ENCODE measurements at places on chromosomes 5 and 9.
A peak's percentile ranks its signal among the peaks of the same experiment; 100 is the strongest.

GRCh38 chr5:131495536-131496399 is 139.3 kb downstream of the RAPGEF6 start:
- no peak for DNase-seq

- no peak for DNase-seq
These were observed 24.9 kb downstream of the CNOT6 start for GRCh38 chr5:180519098-180519497.

GRCh38 chr5:51278539-51278938 is 104.7 kb upstream of the ISL1 start:
- DNase-seq = no peak

DNA sequence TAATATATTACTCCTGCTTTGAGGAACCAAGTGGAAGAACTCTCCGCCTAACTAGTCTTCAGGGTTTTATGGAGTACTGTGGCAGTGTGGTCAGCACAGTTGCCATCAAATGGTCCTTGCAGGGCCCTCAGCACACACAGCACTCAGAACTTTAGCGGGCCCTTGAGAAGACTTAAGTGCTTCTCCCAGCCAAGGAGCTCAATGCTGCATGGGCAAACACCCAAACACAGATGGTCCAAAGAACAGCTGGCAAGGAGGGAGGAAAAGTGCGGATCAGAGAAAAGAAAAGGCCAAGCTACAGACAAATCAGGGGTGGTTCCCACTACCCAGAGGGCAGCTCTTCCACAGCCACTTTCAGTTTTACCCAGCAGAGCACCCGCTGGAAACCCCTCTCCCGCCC is 98.6 kb downstream of the SPOCK1 start:
- no peak for DNase-seq

DNA sequence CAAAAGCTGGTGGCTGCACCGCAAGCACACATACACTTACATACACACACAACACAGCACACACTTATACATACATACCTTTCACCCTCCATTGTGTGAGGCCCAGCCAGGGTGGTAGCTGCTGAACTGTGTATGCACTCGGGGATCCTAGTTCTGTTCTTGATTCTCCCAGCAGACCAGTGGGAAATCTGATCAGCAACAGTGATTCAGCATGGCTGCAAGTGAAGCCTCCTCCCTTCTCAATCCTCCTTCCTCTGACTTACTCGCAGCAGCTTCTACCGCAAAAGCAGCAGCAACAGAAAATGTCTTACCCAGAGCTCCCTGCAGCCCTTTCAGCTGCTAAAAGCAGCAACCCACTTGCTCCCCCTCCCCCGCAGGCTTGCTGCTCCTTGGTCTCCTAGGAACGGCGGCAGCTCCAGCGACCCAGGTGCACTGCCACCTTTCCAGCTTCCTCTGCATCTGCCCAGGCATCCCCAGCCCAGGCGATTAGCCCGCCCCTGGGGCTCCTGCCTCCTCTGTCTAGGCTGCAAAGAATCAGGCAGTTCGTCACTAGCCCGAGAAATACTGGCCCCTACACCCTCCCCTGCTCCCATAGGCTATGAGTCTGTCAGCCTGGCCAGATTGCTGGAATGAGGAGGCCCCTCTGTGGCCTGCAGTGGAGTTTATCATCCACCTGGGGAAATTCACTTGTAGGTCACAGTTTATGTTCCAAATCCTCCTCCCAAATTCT is at the start of gene KLHL3:
Gene KLHL3, minus strand, starts transcription at position 535 of the 730 bp plus-strand sequence. Its CDS starts 443 bp downstream, at position 92.
- DNase-seq = no peak

- no peak for DNase-seq
These were observed 130.5 kb upstream of the HAND1 start for GRCh38 chr5:154608531-154609011.

GRCh38 chr9:109538346-109538745 is 40.2 kb upstream of the PTPN3 start:
- no peak for DNase-seq

DNA sequence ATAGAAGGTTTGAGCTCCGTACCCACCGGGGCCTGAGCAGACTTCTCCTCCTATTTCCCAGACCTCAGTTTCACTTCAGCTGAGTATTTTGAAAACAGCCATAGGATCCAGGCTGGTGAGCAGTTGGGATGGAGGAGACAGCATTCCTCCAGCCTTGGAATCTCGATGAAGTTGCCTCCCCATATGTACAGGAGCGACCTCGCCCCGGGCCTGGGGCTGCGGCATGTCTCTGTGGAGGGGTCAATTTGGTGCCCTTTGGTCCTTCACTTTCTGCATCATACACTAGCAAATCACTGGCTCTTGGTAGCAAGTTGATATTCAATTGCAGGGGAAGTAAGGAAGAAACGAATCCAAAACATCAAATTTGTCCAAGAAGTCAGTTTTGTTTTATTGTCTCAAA is 402.0 kb upstream of the IRX4 start:
- no peak for DNase-seq

- DNase-seq = peak; percentile 47
These were observed 2.9 kb downstream of the NR4A3 start for GRCh38 chr9:99824378-99825171.

GRCh38 chr5:179417696-179418095 is 72.4 kb upstream of the ADAMTS2 start:
- no peak for DNase-seq

DNA sequence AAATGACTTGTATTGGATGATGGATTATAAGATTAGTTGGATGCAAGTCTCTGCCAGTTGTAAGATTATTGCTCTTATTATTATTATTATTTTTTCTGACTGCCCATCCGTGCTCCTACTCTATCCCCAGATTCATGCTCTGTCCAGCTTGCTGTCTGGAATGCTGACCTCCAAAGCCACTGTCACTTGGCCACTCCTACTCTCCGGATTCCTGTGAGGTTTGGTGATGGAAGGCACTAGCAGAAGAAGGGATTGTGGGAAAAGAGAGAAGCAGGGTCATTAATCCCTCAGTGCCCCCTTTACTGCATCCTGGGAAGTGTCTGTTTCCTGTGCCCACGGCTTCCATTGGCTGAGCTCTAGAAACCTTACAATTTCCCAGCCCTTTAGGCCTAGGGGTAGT is 76.3 kb upstream of the IL12B start:
- DNase-seq = no peak

DNA sequence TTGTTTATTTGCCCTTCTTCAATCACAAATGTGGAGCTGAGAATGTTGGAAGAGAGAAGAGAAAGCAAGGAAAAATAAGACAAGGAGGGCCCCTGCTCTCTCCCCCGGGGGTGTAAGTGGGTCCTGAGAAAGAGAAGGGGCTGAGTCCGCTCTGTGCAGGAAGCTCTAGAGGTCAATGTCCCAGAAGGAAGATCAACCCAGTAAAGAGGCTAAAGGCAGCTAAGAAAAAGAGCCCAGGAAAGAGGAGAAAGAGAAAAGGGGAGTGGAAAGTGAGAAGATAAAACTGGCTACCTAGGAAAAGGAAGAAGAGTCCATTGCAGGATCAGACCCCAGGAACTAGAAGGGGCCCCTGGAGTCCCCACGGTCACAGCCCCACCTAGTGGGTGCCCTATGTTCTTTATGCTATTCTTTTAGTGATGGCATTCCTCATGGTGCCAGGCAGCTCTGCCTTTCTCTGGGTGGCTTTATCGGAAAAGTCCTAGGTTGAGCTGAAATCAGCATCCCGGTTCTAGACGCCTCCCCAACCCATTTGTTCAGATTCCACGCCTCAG is 583.4 kb downstream of the ACTL7B start:
- no peak for DNase-seq

GRCh38 chr5:149808264-149808982 is 78.3 kb downstream of the PPARGC1B start:
- DNase-seq = no peak

GRCh38 chr5:176629853-176630680 is at the start of the genes EIF4E1B and SNCB:
TSS of gene EIF4E1B (plus strand) at chr5:176630675. CDS start at chr5:176642788, 12,113 bp downstream.
TSS of gene SNCB (minus strand) at chr5:176630534. CDS start at chr5:176629654, 880 bp downstream.
- DNase-seq = no peak

- DNase-seq = no peak
These were observed 128.3 kb downstream of the MARCHF11 start for GRCh38 chr5:16051246-16051755.

DNA sequence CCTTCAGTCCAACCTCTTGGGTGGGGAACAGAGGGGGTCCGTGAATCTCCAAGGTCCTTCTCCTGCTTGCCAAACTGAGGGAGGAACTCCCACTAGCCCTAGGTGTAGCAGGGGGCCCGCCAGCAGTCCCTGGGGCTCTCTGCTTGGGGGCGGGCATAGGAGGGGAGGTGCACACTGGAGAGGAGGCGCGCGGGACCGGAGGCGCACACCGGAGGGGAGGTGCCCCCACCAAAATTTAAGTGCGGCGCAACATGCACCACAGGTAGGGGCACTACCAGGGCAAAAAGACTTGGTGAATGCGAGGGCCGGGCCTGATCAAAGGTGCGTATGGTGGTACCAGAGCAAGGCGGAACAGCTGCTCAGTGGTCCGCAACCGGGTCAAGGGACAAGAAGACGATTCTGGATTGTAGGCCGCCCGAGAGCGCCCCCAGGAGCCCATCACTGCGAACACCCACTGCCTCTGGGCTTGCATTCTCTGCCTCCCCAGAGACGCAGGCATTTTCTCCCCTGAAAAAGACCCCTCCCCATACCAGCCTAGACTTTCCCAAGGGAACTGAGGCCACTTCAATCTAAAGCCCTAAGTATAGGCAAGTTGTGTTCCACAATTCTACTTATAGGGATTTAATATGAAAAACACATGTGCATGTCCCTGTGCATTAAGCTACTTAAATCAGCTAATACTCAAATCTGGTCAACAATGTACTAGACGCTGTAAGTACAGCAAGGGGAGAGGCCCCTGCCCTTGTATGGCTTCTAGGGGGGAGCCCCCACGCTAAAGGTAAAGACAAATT is 50.6 kb downstream of the TGFBI start:
- DNase-seq = no peak

DNA sequence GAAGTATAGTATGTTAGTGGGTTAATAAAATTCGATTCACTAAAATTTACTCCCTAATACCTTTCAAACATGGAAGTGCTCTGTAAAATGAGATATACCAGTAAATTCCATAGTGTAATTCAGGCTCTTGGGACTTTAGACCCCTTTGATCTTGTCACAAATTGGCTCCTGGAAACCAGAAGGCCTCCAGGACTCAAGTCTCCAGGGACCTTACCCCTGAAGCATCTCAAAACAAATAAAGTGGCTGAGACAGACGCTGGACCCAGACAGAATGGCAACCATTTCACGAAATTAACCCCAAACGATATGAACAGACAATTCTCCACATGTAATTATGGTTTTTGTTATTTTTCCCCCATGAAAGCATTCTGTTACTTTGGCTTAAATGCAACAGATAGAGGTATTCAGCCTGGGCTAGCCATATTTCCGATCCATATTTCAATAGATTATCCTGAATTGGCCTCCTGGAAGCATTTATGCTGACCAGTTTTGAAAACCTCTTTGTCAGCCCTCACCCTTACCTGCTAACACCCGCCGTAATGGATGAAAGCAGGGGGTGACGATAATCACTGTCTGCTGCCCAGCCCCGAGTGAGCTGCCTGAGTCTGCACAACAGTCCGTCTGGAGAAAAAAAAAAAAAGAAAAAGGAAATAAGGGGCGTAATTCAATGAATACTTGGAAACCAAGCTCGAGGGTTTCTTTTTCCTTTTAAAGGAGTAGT is 34.1 kb upstream of the EFNA5 start:
- DNase-seq = no peak

GRCh38 chr9:81517954-81518353 is 171.4 kb downstream of the TLE1 start:
- no peak for DNase-seq

DNA sequence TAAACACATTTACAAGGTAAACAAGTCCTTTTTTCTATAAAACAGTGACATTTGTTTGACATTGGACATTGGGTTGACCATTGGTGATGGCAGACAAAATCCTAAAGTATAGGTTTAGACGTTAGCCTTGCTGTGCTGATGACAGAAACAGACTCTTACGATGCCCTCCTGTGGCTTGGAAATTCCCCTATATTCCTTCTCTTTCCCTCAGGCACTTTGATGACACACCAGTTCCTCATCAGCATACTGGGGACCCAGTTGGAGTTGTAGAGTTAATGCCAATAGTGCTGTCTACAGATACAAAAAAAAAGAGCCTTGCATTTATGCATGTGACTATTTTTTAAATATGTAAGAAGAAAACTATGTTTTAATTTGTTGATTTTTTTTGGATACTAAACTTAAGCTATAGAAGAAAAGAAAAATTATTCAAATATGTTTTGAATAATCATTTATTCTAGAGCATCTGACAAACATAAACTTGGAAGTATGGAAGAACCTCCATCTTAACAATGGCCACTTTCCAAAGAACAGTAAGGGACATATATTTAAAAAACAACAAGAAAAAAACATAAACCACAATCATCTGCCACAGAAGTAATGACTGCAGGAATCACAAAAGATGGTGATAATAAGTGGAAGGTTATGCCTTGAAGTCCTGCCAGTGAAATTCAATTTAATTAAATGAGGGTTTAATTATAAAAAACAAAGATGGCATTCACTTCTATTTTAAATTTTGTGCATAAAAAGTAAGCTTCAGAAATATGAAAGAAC is 75.6 kb upstream of the SNCAIP start:
- no peak for DNase-seq

GRCh38 chr9:99807276-99807852 is 14.3 kb upstream of the NR4A3 start:
- DNase-seq = peak; percentile 56

DNA sequence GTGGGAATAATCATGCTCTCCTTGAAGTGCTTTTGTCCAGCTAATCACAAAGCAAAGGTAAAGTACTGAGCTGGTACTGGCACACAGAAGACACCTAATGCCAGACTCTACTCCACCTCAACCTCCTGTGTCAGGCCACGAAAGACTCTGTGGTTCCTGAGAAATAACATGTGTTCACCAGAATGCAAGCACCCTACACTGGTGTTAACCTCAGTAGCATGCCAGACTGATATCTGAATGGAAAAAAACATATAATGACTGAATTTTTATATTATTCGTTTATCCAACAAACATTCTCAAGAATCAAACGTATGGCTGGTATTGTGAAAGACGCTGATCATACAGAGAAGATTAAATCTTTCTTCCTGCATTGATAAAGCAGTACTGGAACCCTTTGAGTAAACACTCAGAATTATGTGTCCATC is 97.1 kb upstream of the IFNE start:
- no peak for DNase-seq

GRCh38 chr5:138824924-138825863 is 49.9 kb downstream of the LRRTM2 start:
- no peak for DNase-seq

- no peak for DNase-seq
These were observed 1.2 kb upstream of the SLC1A3 start for GRCh38 chr5:36605241-36605640.

DNA sequence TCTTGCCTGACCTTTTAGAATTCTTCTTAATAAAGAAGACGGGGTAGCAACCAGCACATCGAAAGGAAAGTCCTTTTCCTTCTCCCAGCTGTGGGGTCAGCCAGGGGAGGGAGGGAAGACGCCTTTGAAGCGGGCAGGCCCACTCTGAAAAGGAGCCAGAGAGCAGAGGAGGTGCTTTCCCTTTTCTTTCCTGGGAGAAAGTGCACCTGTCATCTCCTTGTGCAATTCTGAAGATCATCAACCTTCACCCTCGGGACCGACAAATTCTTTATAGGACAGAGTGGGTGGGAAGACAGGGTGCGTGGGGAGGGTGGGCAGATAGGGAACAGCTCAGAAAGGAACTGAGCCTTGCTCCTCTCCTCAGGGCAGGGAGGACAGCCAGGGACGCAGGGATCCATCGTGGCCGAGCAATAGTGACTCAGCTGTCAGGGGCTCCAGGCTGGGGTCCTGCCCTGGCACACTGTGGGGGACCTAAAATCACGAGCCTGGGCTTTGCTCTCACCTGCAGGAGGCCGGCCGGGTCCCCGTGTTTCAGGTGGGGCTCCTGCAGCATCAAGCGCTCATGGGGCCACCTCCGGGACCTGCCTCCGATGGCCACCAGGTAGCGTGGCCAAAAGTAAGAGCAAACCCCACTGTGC is 141.0 kb downstream of the OLFM1 start:
- DNase-seq = no peak

GRCh38 chr9:113238202-113238858 is 17.0 kb downstream of the SLC31A1 start:
- DNase-seq = no peak
